Stimulated activated CD8-positive, alpha-beta memory T cell treated with anti-CD3 and anti-CD28 coated beads, Interleukin-7, amount 100 ng/mL, for 1 hour (primary cell): ENCODE measurements at places on chromosomes 2 and 18.

DNA sequence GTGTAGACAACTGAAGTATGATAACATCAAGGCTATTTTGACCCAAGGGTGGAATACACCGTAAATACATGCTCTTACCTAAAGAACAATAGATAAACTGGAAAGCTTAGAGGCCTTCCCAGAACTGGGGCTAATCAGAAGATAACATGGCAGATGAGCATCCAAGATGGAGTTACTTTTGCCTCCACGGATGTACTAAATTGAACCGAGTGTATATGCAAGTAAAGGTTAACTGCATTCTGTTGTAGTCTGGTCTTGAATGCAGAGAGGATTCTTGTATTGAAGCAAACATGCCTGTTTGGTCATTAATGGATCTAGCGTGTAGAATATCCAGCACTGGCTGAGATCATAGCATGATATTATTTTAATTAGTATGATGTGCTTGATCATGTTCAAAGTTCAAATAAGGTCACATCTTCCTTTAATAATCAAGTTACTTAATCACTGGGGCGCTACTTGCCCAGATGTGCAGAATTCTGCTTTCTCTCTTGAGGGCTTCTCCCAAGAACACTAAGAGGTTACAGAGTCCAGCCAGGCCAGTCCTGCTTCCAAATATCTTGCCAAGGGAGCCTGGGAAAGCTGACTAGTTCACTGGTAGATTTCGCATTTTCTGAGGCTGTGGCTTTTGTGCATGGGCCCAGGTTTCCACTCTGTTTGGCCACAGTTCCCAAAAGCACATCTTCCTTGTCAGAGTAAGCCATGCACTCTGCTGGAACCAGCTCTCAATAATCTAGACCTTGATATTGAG, 37.5 kb upstream of the ACSL3 start:
- no peak for DNase-seq

DNA sequence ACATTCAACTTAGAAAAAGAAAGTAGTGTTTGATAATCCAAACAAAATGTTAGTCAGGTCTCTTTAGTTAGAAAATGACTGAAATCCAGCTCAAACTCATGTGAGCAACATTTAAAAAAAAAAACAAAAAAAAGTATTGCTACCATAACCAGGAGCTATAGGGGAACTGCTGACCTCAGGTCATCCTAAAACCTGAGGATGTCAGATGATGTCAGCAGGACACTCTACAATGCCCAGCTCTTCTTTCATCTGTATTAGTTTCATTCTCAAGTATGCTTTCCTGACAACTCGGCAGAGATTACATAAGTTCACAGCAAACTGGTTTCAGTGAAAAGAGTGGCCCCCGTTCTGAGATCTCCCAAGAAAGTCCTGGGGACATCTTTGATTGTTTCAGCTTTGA, 4.2 kb upstream of the ESCO1 start:
- no peak for DNase-seq

- DNase-seq: peak; percentile 1
These were observed 429 bp downstream of the C2orf76 start for GRCh38 chr2:119366161-119366648.

GRCh38 chr18:11004951-11005350, 144.4 kb downstream of the PIEZO2 start:
- DNase-seq: no peak

- DNase-seq: no peak
These were observed 147.8 kb upstream of the MAP3K20 start for GRCh38 chr2:172927641-172928357.
